D341Med (cell line): ENCODE measurements at places on chromosomes 12 and 14.

DNA sequence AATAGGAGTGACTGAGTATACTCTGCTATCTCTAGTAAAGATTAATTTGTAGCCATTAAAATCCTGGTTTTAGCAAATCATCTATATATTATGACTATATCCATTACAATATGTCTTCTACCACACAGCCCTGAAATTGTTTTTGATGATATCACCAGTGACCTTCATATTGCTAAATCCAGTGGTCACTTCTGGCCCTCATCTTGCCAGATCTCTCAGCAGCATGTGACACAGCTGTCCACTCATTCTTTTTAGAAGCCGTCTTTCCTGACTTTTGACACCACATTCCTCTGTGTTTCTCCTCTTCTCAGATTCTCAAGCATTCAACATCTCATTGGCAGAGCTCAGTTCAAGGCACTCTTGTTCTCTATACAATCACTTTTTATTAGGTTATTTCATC is 54.9 kb downstream of the CPNE8 start:
- no peak for DNase-seq

GRCh38 chr14:30369502-30370180 is 189.3 kb upstream of the G2E3 start:
- no peak for DNase-seq

GRCh38 chr12:16884056-16884455 is 278.1 kb upstream of the LMO3 start:
- no peak for DNase-seq

DNA sequence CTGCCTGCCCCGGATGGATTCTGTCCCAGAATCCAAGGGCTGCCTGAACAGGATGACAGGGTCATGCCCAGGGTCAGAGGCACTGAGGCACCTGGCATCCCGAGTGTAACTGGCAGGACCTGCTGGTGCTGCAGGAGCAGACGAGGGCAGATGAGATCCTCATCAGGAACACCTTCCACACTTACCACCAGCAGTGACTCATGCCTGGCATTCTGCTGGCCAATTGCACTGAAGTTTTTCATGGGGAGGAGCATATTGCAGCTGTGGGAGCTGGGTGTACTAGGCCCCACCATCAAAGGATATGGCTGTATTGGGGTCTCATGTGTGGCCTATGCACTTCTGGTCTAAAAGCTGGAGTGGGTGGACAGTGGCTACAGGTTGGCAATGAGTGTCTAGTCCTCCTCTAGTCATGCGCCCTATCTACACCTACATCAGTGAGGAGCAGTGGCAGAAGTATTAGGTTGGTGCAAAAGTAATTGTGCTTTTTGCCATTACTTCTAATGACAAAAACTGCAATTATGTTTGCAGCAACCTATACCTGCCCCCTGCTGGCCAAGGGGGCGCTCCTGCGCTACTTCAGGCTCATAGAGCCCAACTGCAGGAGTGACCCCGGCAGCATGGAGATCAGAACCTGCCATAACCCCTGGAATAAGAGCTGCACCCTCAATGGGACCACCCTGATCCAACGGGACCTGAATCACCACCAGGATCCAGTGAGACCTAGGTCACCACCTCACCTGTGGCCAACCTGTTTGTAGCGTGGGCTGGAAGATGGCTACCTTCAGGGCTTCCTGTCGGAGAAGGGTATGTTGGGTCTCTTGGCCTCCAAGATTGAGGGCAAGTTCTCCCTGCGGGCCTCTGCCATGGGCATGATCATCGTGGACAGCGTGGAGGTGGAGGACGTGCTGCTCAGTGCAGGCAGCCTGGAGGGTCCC is 8.0 kb upstream of the C12orf42 start:
- DNase-seq, result peak; percentile 77

- peak; percentile 24 for DNase-seq
Observed at GRCh38 chr12:77213319-77213718, 147.9 kb upstream of the E2F7 start.

DNA sequence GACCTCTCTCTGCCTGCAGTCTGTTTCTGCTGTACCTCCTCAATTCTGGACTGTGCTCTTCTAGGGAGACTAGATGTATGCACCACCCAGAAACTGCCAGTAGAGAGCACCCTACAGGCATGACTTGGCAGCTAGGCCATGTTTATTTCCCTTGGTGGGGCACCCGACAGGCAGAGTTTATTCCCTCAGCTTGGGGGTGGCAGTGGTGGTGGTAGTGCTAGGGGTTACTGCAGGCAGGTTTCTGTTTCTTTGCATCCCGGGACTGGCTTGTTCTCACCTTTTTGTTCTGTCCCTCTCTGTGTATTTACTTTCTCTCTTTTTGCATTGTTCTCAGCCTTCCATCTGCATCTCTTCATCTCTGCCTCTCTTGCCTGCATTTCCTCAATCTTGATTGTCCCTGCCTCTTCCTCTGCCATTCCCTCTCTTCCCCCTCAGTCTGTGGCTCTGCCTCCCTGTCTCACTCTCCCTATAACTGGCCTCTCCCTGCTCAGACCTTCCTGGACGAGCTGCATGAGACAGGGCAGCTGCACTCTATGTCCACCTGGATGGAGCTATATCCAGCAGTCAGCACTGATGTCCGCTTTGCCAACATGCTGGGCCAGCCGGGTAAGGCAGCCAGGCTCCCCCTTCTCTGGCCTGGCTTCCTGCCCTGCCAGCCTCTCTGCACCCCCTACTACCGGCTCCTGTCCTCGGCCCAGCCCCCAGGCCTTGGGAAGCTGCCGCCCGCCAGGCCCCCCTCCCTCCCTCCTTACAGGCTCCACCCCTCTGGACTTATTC is 13.8 kb downstream of the PRPF40B start:
- DNase-seq, result peak; percentile 83

GRCh38 chr12:41905073-41905758 is 239.5 kb downstream of the GXYLT1 start:
- no peak for DNase-seq

GRCh38 chr12:28622406-28622805 is 432.1 kb downstream of the CCDC91 start:
- no peak for DNase-seq
